Stimulated activated CD8-positive, alpha-beta memory T cell treated with anti-CD3 and anti-CD28 coated beads, Interleukin-7, amount 100 ng/mL, for 1 hour (primary cell): ENCODE measurements at places on chromosomes 3 and 15.

GRCh38 chr3:149845570-149846244 is 32.7 kb downstream of the RNF13 start:
- no peak for DNase-seq

GRCh38 chr3:64815195-64815631 is 127.4 kb upstream of the ADAMTS9 start:
- DNase-seq, result no peak

- peak; percentile 47 for DNase-seq
These were observed 23.7 kb upstream of the TPRG1 start for GRCh38 chr3:189148081-189148507.

DNA sequence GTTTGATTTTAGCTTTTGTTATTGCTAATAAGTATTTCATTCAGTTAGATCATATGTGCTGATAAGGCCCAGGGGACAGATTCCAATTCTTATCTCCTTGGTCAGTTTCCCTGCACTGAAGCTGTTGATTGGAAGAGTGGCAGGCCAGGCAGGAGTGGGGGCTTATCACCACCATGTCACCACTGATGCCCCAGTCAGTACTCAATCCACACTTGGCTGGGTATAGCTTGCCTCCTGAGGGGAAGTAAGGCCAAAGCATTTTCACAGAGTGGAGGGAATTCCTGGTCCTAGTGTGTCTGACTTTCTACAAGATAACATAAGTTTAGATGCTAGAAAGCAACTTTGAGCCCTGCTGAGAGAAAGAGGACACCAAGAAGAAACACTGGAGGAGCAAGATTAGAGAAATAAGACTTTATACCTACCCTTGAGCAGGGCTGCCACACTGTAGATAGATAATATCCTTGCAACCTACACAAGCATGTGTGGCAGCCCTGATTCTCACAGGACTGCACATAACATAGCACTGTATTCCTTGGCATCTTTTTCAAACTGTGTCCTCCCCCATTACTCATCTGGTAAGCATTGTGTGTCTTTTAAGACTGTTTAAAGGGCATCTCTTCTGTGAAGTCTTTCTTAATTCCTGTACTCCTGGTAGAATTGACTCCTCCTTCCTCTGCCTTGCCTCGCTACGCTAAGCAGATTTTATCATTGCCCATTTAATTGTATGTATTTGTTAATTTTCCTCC is 24.3 kb downstream of the OXNAD1 start:
- DNase-seq, result no peak

DNA sequence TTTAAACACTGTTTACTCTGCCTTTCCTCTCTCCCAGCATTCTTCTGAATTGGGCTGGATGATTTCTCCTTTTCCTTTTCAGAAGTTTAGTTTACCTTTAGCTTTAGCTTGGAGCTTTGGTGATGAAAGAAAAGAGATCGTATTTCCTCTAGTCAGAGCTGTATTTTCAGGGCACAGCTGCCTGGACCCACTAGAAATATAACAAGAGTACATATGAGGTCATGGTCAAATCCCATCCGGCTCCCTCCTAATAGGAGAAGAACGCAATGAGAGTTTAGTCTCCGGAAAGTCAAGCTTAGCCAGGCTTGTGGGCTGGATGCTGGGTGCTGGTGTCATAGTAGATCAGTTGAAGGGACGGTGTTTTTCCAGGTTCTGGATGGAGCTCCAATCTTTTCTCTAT is 177.1 kb upstream of the PFN2 start:
- DNase-seq, result no peak

- no peak for DNase-seq
These were observed 81.0 kb downstream of the CGGBP1 start for GRCh38 chr3:87977765-87978164.

- no peak for DNase-seq
These were observed 66.6 kb downstream of the LEO1 start for GRCh38 chr15:51904931-51905330.

- no peak for DNase-seq
These were observed 92.1 kb downstream of the ASB7 start for GRCh38 chr15:100694381-100695021.

GRCh38 chr3:157225001-157225400 is 65.1 kb upstream of the CCNL1 start:
- DNase-seq, result no peak

GRCh38 chr15:69679623-69680228 is 227.1 kb downstream of the RPLP1 start:
- no peak for DNase-seq

- DNase-seq, result no peak
These were observed 85.5 kb downstream of the CD200R1L start for GRCh38 chr3:112761062-112761638.

GRCh38 chr3:9938966-9939365 is 5.3 kb downstream of the CRELD1 start:
- no peak for DNase-seq

DNA sequence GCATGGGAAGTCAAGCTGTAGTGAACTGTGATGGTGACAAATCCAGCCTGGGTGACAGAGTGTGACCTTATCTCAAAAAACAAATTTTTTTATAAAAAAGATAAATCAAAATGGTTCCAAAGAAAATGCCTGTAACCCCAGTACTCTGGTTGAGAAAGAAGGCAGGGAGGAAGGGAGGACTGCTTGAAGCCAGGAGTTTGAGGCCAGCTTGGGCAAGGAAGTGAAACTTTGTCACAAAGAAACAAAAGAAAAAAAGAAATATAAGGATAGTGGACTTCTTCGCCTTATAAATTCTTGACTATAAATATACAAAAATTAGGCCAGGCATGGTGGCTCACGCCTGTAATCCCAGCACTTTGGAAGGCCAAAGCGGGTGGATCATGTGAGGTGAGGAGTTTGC is 34.1 kb downstream of the SMARCC1 start:
- DNase-seq, result no peak

DNA sequence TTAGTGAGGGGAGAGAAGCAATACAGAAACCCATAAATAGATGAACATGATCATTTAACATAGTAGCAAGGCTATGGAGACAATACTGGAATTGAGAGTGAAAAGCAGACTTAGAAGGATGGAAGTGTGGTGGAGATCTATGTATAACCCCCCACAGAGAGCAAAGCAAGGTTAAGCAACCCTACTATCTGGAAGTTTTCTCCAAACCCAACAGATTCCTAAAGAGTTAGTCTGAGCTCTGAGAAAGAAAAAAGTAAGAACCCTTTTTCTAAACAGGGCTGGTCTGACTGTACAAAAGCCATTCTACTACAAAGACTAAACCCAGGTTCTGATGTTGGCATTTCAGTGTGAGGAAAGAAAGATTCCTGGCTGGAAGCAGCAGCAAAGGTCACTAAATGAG is 153.2 kb downstream of the WNT5A start:
- no peak for DNase-seq

DNA sequence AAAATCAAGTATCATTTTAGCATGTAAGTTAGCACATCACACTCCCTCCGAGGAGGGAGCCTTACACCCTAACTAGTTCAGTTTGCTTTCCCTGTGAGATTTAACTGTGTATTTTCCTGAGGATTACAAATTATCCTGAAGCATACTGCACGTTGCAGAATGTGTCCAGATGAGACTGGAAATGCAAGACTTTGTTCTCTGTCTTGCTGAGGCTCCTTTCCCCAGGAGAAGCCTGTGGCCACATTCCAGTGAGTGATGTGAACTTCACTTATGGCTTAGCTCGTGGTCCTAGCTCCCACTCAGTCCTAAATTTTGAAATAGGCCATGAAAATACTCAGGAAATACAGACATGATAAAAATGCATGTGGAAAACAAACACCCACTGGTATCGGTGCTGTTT is 23.7 kb downstream of the PDZRN3 start:
- no peak for DNase-seq

DNA sequence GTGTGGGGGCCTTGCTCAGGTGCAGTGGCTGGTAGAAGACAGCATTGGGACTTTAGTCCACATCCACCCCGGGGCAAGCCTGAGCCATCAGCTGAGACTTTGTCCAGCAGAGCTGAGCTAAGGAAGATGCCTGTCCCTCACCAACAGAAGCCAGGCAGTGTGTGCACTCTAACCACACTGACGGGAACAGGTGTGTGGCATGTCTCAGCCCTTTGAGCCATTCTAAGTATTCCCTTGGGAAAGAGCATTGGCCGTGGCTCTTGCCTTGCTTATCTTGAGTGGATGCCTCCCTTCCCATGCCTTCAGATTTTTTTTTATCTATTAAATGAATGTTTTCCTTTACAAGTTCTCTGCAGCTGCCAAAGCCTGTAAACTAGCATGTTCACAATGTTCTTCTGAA is 3.5 kb downstream of the GABRA5 start:
- no peak for DNase-seq

GRCh38 chr3:105537371-105538080 is 170.8 kb downstream of the ALCAM start:
- DNase-seq, result no peak

DNA sequence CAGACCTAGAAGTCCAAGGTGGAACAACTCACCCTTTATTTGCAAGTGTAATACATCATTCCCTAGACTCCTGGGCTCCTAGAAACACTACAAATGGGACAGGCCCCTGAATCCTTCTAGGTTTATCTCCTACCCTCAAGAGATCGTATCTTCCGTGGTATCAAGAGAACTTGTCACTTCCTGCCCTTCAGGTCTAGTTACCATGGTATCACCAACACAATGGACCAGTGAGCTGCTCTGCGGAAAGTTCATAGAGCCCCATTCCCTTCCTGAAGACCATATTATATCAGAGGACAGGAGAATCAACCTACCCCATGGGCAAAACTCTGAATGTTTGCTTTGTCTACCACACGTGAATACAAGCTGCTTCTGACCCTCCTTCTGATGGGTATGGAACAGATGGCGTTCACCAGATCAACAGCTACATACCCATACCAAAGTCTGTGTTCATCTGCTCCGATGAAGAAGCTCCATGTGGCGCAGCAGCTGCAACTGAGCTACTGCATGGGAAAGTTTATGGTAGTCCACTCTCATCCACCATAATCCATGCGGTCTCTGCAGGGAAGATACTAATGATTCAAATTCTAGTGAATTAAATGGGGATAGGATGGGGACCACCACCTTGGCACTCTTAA is 84.6 kb upstream of the KLF13 start:
- DNase-seq, result no peak

DNA sequence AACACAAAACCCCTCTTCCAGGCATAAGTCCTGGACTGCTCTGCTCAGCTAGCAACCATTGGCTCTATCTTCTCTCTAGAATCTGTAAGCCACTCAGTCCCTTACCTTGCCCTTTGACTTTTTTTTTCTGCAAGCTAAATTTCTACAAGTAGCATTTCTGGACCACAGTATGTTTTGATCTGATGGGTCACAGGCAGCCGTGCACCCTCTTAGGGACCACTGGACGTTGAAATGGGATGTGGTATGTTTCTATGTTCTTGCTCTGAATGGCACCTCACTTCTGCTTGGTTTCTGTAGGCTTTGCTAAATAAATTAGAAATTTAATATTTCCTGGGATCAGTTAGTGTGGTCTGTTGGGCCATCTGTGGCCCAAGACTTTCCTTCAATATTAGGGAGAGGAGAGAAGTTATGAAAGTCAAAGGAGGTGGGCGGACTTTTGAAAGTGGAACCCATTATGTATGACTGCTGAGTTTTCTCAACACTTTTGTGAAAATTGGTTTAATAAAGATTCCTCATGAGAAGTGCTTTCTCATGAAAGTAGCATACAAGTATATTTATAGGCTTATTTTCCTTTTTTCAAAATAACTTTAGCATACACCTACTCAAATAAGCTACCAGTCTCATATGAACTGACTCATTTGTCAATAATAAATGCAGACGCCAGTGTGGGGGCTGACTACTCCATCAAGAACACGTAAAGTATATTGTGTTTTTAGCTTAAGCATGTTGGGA is 18.4 kb upstream of the TIPARP start:
- no peak for DNase-seq

DNA sequence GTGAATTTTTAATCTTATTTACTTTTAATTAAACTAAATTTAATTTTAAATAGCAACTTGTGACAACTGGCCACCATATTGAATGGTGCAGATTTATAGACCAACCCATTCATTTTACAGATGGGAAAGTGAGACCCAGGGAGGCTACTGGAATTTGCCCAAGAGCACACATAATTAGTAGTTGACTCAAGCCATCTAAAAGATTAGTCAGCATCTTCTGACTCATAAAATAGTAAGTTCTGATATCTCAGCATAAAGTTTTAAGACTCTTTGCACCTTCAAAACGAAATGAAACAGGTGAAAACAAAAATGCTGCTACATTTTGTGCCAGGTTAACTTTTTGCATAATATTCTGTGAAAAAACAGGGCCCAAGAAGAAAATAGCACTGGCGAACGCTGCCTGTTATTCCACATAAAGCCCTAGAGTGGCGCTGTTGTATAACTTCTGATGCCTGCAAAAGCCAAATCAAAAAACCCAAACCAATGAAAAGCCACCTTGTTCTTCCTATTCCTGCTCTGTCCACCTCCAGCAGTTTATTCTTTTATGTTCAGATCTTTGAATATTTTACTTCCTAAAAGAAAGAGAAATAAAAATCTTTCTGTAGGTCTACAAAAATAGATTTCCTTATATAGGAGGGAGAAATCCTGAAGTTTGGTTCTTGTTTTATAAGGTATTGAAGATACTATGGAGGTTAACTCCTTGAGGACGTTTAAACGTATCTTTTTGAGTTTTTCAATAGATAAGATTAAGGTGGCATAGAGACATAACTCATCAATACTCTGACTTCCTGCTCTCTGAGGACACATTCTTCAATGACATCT is 62.8 kb downstream of the OTOL1 start:
- no peak for DNase-seq

- no peak for DNase-seq
These were observed 129.1 kb downstream of the KBTBD8 start for GRCh38 chr3:67127254-67127653.

- DNase-seq, result no peak
These were observed 2.4 kb upstream of the SEC62 start for GRCh38 chr3:169964176-169964575.
